ENCODE measurements at places on chromosomes 3 and 15.

- DNase-seq = no peak
These were observed 627 bp downstream of the NT5DC2 start for GRCh38 chr3:52532838-52533622.

DNA sequence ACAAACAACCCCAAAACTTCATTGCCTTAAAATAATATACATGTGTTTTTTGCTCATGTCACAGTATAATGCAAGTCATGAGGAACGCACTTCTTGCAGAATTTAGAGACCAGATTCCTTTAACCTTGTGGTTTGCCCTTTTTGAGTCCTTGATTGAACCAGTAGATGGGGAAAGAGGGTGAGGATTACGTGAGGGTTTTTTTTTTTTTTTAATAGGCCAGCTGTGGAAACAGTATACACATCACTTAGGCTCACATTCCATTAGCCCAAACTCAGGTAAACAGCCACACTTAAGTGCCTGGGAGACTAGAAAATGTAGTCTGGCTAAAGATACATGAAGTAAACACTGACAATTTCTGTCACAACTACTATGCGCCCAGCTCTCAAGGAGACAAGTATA is 114.9 kb upstream of the MLF1 start:
- no peak for DNase-seq

- no peak for DNase-seq
These were observed 1.5 kb downstream of the TYRO3 start for GRCh38 chr15:41560572-41560874.

DNA sequence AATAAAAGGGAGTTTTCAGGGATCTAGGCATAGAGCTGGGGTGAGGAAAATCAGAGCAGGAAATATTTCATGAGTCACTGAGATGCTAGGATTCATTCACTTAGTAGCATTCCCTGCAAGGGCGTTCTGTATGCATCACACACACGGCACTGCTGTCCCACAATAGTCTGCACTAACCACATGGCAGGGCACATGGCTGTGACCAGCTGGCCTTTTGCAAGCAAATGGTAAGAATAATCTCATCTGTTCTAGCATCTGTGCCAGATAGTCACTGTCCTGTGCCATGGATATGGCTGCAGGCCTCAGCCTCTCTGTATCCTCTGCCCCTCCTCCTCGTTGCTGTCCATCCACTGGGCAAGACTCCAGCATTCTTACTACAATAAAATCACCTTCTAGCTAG is 37.8 kb downstream of the BOC start:
- DNase-seq = peak; percentile 48

- peak; percentile 90 for DNase-seq
These were observed 31.9 kb upstream of the UACA start for GRCh38 chr15:70795311-70795665.

GRCh38 chr15:79071901-79072300 is 18.7 kb downstream of the RASGRF1 start:
- DNase-seq = no peak

- DNase-seq = no peak
These were observed 104.9 kb upstream of the ST8SIA2 start for GRCh38 chr15:92288755-92289154.

DNA sequence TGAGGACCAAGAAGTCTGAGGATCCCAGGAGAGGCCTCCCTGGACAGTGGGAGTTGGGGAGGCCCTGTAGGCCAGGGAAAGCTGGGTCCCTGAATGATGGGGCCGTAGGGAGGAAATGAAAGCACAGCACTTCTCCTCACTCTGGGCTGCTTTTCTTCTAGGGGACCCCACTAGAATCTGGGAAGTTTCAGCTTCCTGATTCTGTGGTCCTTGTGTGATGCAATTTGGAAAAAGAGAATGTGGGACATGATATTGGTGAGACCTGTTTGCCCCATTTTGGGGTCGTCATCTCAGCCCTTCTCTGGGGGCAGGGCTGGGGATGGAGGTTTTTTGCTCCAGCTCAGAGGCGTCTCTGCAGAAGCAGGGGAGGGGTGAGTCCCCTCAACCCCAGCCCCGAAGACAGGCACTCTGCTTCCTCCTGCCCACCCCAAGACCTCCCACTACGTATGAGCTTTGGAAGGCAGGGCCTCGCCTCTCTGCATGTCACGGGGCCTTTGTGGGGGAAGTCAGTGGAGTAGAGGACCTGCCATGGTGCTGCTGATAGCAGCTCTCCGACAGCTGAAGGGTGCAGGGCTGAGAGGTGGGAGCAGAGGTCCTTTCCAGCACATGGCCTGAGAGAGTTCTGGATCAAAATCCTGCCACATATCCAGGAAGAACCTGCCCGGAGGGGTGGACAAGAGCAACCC is 1.5 kb upstream of the SNX22 start:
- DNase-seq = no peak

DNA sequence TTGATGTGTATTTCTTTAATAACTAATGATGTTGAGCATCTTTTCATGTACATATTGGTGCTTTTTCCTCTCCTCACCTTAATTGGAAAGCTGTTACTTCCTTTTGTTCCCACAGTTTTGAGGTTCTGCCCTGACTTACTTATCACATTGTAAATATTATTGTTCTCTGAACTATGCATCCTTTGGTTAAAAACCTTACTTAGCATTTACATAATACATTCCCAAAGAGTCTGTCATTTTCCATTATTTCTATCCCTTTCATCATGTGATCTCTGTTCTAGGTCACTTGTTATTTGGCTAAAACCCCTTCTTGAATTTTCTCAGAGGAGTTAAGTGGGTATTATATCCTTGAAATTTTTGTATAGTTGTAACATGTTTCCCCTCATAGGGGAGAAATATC is 33.0 kb downstream of the SLC12A6 start:
- DNase-seq = no peak

- DNase-seq = no peak
These were observed 92.5 kb downstream of the CHSY1 start for GRCh38 chr15:101159096-101159935.

DNA sequence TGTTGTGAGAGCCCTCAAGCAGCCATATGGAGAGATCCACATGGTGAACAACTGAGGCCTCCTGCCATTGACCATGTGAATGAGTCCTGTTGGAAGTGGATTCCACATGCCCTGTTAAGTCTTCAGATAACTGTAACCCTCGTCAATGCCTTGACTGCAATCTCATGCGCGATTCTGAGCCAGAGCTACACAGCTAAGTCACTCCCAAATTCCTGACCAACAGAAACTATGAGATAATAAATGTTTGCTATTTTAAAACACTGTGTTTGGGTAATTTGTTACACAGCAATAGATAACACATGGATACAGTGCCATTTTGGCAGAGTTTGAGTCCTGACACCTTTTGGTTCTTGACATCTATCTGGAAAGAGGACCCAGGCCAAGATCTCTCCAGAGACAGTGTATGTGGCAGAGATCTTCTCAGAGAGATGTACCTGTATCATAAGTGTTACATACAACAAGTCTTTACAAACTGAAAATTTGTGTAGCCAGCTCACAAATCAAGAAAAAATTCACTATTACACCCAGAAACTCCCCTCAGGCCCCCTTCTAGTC is 34.5 kb upstream of the BNC1 start:
- no peak for DNase-seq

GRCh38 chr3:82240322-82240721 is 478.9 kb upstream of the GBE1 start:
- DNase-seq = no peak

DNA sequence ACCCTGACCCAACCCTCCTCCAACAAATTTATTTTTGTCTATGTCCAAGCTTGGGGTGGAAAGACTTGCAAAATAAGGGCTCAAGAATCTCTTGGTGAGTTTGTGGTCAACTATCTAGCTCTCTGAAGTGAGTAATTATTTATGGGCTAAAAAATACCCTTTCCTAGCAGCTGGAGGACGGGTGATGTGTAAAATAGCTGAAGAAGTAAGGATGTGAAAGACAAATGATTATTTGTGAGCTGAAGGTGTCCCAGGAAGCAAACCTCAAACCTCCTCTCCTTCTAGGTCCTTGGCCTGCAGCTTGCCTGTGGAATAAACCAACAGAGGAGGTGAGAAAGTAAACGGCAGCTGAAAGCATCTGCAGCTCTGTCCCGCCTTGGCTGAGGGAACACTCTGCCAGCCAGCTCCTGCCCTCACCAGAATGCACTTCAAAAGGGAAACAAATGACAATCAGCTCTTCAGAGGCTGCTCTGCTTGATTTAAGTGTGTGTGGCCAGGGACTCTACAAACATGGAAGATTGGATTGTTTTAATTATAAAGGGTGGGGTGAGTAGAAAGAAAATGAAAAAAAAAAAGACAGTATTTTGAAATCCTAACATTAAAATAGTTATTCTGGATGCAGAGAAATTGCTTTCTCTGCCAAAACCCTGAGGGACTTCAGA is 60.3 kb downstream of the TM4SF4 start:
- DNase-seq = no peak

GRCh38 chr3:10196389-10197052 is 31.8 kb downstream of the IRAK2 start:
- DNase-seq = peak; percentile 59

GRCh38 chr15:60426870-60427508 is 29.2 kb upstream of the ANXA2 start:
- peak; percentile 56 for DNase-seq

- peak; percentile 84 for DNase-seq
These were observed 3.4 kb downstream of the FBXL22 start for GRCh38 chr15:63600616-63601025.

GRCh38 chr3:124885466-124886167 is 1.5 kb downstream of the ITGB5 start:
- DNase-seq = no peak

- DNase-seq = peak; percentile 18
These were observed 587 bp downstream of the NPHP3 start for GRCh38 chr3:132721479-132722164.

DNA sequence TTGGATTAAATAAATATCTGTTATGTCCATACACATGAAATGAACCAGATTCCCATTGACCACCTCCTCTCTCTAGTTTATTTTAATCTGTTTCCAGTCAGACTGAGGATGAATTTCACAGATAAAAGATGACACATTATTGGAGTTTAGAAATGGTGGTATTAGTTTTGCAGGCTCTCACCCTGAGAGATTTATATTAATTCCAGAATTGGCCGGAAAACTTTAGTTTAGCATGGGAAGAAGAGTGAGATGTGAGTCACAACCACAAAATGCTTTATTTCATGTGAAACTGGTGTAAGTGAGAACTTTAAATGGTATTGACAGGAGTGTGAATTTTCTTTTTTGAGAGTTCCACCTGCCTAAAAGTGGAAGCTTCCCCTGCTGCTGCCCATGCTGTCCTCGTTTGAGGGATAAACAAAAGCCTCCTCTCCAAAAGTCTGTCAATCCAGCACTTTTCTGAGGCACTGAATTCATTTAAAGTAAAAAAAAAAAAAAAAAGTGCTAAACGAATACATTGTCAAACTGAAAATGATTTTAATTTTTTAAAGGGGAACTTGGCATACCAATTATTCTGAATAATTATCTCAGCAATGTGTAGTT is 65.1 kb upstream of the EPHA3 start:
- DNase-seq = peak; percentile 50

- peak; percentile 63 for DNase-seq
These were observed 36.5 kb upstream of the ZMAT3 start for GRCh38 chr3:179108086-179108485.

DNA sequence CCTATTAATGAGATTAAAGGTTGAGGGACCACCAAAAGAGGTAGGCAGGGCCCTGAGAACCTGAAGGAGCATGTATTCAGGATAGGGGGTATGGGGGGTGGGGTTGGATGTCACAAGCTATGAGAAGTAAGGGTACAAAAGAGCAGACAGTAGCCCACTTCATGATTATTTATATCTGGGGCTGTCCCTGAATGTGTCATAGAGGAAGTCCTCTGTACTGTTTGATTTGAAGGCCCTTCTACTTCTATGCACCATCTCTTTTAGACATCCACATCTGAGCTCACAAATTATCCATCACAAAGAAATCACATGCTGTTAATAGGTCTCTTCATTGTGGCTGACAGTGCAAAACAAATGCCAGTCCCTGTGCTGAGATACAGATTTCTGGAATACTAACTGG is 68.6 kb downstream of the FHIT start:
- DNase-seq = no peak

- no peak for DNase-seq
These were observed 146.0 kb downstream of the CHST2 start for GRCh38 chr3:143265501-143266070.

GRCh38 chr3:88031642-88032077 is 27.1 kb downstream of the CGGBP1 start:
- no peak for DNase-seq

GRCh38 chr3:189947948-189948723 is 172.6 kb downstream of the P3H2 start:
- peak; percentile 35 for DNase-seq

DNA sequence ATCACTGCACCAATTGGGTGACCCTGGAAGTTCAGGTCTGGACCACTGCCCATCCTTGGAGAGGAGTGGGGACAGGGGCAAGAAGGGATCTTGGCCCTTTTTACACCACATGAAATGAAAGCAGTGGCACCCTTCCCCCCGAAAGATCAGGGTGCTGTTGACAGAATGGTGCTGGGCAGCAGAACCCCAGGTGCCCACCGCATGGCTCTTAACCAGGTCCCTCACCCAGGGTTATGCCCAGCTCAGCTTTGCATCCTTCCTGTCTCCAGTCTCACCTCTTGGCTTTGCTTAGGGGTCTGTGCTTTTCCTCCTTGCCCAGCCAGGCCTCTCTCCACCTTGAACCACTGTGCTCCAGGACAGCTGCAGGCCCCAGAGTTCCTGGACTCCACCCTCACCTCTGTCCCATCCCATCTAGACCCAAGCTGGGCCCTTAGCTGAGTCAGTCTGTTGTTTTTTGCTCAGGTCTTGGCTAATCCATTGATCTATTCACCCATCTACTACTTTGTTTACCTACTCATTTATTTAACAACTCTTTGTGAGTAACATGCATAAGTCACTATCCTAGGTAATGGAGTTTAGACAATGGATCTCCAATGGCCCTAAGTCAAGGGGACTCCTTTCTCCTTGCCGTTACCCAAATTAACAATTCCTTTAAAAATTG is 77.1 kb upstream of the PRR23E start:
- DNase-seq = no peak

GRCh38 chr3:6723205-6723604 is 137.7 kb upstream of the GRM7 start:
- no peak for DNase-seq

DNA sequence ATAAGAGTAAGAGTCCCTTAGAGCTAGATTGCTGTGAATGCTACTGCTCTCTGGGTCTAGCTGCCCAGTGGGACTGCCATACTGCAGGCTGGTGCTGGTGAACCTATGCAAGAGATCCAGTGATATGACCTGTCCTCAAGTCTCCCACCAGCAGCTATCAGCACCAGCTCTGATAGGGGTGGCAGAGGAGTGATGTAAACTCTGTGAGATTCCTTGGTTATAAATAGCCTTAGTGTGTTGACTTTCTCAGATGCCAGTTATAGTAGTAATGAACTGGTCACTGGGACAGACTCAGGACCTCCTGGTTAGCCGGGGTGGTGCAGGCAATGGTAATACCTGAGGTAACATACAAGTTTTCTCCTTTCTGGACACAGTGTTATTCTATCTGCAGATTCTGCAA is 194.9 kb upstream of the MANF start:
- no peak for DNase-seq

GRCh38 chr3:99118381-99118780 is 216.9 kb upstream of the DCBLD2 start:
- peak; percentile 61 for DNase-seq

GRCh38 chr15:23038726-23039142 is 635 bp downstream of the TUBGCP5 start:
- DNase-seq = no peak

- DNase-seq = peak; percentile 35
These were observed 77.2 kb upstream of the SLC6A11 start for GRCh38 chr3:10738688-10739372.

All from fibroblast of skin of left quadriceps (primary cell).